ENCODE measurements at places on chromosomes 6 and 20.

GRCh38 chr6:56730663-56731529 lies 88.2 kb upstream of the DST start:
- no peak for DNase-seq

DNA sequence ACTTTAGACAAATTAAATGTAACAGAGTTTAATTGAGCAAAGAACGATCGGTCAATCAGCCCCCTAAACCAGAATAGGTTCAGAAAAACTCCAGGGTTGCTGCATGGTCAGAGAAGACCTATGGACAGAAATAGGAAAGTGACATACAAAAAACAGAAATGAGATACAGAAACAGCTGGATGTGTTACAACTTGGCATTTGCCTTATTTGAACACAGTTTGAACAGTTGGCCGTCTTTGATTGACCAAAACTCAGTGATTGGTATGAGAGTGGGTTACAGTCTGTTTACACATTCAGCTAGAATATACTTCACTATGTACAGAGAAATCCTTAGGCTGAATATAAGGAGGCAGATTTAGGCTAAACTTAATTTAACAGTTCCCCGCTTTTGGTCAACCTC lies 19.9 kb downstream of the SRSF6 start:
- no peak for DNase-seq

DNA sequence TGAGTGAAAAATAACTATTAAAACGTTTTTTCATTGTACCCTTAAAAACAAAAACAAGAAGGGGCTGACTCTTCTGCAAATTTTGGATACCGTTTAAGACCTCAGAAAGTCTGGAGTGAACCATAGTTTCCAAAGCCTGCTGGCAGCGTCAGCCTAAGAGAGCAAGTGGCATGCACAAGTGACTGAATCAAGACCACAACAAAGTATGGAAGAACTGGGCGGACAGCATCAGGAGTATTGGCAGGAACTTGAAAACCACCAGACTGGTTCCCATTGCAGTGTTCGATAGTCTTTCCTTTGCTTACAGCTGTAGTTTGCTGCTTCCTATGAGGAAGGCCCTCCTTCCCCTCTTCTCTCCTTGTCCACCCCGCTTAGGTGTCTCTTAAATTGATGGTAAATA lies 33.7 kb upstream of the MYLIP start:
- DNase-seq, result no peak

- peak; percentile 61 for DNase-seq
Observed at GRCh38 chr6:159691133-159691962, 1.7 kb downstream of the SOD2 start.

DNA sequence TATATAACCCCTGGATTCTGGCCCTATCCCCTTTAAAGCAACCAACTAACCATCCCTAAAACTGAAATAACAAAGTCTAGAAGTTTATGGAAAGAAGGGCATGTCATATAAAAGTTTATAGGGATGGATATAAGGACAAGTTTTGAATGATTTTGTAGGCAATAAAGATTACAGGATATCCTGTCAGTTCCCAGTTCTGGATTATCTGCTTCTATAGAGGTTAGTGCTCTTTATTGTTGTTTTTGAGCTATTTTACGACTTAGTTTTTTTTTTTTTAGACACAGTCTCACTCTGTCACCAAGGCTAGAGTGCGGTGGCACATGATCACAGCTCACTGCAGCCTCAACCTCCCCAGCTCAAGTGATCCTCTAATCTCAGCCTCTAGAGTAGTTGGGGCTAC lies 48.3 kb downstream of the ZFP64 start:
- no peak for DNase-seq

DNA sequence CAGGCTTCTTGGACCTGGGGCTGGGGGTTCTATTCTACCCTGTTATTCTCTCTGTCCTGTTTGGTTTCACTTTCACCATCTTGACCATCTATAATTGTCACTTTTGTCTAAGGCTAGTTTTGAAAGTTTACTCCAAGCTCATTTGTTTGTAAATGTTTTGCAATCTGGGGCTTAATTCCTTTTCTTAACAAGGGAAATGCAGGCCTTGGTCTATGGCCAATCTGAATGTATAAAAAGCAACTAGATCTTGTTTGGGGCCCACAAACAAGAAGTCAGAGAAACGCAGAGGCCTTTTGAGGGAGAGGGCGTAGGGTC lies 86.3 kb upstream of the PREP start:
- DNase-seq, result no peak

DNA sequence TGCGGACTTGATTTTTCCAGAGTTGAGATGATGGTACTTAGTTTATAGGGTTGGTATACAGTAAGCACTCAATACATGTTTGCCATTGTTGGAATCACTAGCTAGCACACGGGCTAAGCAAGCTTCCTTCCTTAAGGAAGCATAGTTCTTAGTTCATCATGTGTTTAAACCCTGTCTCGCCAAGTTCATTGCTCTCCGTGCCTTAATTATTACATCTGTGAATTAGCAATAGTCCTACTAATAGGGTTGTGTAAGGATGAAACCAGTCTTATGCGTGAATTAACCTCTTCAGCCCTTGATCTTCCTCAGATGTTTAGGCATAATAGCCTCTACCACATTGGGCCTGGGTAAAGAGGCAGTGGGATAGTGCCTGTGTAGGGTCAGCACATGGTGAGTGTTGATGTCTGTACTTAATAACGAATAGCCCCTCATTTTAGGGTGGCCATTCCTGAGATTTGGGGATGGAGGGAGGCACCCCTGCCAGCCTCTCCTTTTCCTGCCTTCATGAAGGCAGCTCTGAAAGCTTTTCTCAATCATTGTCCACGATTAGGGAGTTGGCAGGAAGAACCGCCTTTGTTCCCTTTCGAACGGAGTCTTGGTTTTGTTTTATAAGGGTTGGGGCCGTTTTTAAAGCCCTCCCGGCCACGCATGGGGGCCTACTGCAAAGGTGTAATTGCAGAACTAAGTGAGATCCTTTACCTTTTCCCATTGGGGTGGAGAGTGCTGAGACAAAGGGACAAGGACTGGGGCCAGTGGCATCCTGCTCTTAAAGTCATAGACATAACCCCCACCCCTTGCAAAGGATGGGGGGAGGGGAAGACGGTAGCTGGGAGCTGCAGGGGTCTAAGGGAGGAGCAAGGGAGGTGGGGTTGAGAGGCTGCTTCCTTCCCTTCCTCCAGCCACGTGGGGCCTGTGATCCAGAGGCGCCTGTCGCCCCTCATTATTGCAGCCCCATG lies 2.1 kb downstream of the DNMT3B start:
- no peak for DNase-seq

DNA sequence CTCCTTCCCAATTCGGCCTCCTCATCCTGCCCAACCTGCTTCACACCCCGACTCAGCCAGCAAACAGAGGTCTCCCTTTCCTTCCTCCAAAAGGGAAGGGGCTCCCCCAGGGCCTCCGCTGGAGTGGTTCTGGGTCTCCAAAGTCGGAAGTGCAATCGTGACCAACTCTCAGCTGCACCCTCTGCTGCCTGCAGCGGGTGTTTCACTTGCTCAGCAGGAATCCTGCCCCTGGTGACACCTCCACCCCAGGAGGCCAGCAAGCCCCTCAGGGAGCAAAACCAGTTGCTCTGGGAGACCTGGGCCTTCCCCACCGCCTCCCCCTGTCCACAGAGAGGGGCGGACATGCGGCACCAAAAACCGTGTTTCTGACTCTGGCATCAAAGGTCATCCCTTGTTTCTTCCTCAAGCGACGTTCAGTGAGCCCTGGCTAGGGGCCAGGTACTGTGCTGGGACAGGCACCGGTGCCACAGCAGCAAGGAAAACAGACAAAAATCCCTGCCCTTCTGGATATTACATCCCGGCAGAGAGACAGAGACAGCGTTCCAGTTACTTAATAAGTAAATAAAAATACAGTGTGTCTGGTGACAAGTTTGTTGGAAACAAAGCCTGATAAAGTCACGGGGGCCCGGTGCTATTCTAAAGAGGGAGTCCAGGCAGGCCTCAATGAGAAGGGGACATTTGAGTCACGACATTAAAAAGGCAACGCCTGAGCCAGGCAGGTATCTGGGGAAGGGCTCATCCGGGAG lies 219.0 kb downstream of the BMP7 start:
- no peak for DNase-seq

GRCh38 chr6:89750338-89750737 lies 69.3 kb downstream of the MDN1 start:
- no peak for DNase-seq

GRCh38 chr20:59291740-59292383 lies 8.5 kb upstream of the EDN3 start:
- no peak for DNase-seq

- peak; percentile 50 for DNase-seq
Observed at GRCh38 chr6:41039060-41039998, at the start of gene UNC5CL. Gene UNC5CL (minus strand): TSS chr6:41039221. CDS start chr6:41035074, 4,147 bp downstream.

DNA sequence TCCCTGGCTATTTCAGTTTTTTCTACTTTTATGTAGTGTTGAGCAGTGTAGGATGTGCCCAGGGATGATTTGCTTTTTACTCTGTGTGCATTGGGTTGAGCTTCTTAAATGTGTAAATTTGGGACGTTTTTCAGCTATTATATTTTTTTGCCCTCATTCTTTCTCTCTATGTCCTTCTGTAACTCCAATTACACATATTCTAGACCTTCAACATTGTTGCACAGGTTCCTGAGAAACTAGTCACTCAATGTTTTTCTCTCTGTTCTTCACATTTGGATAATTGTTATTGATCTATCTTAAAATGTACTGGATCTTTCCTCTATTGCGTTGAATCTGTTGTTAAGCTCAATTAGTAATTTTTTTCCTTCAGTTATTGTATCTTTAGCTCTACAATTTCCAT lies 162.7 kb upstream of the TCF21 start:
- DNase-seq, result no peak

DNA sequence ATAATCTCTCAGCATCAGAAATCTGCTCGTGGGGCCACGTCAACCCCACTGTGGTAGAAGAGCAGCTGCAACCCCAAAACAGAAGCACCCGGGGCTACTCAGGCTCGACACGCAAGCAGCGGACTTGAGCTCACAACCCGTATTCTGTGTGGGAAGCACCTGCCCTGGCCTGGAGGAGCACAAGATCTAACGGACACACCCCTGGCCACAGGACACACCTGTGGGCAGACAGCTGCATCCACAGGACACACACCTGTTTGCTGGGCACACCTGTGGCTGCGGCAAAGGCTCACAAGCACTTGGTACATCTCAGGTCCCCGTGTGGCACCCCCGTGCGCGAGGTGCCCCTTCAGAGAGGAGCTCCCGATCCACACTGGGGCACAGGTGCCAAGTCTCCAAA lies 36.5 kb downstream of the ZBTB46 start:
- no peak for DNase-seq

Measured in naive thymus-derived CD4-positive, alpha-beta T cell (primary cell).